ENCODE measurements at places on chromosomes 7 and 10.

GRCh38 chr10:106424054-106424453 lies 740.5 kb downstream of the SORCS1 start:
- no peak for DNase-seq

GRCh38 chr7:158816995-158817394 lies 12.3 kb downstream of the ESYT2 start:
- DNase-seq: no peak

GRCh38 chr7:118846977-118847376 lies 622.5 kb downstream of the ANKRD7 start:
- DNase-seq: no peak

DNA sequence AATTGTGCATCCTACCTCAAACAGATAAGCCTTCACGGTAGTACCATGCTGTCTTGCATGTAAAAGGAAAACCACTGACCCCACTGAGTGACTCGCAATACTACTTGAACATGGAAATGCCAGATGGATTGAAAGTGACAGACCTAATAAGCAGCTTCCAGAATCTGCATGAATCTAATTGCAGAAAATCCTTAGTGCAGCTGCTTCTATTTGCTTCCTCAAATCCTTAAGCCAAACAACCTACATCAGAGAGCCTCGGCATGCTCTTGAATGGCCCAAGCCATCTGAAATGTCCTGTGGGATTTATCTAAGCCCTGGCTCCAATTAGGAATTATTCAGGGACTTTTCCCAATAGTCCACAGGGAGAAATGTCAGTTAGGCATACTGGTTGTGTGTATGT lies 509.5 kb upstream of the CELF2 start:
- DNase-seq: no peak

DNA sequence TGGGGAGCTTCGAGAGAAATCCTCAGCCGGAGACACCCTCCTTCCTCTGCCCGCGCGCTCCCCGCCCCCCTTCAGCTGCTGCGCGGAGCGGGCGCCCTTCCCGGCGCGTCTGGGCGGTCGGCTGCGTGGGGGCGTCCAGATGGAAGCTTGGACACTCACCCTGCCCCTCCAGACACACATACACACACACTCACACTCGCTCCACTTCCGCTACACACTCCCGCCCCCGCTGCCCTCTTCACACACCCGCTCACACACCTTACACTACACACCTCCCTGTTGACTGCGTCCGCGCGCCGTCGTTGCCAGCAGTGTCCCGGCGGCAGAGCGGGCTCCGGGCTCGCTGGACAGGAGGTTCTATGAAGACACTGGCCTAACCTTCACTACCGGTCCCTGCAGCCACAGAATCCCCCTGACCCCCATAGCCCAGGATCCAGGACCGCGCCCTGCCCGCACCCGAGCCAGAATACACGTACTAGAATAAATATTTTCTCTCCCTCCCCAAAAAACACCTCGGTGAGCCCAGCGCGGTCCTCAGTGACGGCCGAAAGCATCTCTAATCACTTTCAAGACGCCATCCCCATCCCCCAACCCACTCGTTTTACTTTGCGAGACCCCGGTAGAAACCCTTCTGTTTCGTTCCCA lies 1.1 kb upstream of the EGR2 start:
- no peak for DNase-seq

DNA sequence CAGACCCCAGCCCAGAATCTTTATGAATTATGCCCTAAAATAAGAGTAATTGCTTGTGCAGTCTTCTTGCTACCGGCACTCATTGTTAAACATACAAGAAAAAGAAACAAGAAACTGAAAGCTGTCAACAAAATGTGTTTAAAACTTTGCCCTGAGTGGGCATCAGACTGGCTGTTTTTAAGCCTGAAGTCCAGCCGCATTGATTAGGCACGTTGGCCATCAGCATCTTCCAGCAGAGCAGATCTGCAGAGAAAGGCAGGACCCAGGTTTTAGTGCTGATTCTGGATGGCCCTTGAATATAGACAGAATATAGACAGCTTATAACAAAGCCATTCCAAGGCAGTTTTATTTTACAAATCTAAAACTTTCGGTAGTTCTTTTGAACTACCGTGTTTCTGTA lies 102.8 kb downstream of the POLL start:
- DNase-seq: no peak

DNA sequence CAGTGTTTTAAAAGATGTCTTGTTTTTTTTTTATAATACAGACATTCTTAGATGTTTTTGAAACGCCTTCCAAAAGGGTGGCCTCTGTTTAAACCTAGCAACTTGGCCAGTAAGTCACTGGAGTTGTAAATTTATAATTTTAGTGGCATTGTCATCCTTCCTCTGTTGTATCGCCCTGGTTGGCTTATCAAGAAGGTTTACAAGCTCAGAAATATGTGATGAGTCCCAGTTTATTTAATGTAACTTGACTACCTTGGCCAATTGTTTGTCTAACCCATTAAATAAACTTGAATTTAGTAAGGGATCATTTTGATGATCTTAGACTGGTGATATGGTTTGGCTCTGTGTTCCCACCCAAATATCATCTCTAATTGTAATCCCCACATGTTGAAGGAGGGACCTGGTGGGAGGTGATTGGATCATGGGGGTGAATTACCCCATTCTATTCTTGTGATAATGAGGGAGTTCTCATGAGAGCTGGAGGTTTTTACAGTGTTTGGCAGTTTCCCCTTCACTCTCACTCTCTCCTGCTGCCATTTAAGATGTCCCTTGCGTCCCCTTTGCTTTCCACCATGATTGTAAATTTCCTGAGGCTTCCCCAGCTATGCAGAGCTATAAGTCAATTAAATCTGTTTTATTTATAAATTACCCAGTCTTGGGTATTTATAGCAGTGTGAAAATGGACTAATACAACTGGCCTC lies 13.4 kb upstream of the NT5C3A start:
- DNase-seq: no peak

- DNase-seq: no peak
These were observed 46.9 kb upstream of the SFMBT2 start for GRCh38 chr10:7457478-7458316.

All from NCI-H1417 treated with DMSO at 0.1 percent for 48 hours (cell line).